Left kidney (tissue), 8 donors: ENCODE measurements at places on chromosomes 6 and 20. TPM values are rescaled to one million over a fixed set of nuclear protein-coding genes. Genes with fewer than 3 reads are reported as not detected.

DNA sequence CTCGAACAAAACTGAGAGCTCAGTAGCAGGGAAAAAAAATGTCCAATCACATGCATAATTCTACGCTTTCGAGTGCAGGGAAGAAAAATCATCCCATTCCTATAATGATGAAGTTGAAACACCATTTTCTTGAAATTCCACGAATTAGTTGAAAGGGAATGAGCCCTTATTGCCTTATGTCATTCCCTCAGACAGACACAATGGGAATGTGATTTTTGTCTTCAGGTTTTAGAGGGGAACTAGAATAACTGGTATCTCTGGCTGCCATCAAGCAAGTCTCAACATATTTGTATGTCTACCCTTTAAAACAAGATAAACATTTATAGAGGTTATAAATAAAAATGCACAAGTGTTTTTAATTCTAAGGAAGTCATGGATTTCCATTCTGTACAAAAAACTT is 87.9 kb downstream of the KIF13A start:
- DNase-seq = no peak

GRCh38 chr6:10300071-10300470 is 114.8 kb downstream of the TFAP2A start:
- no peak for DNase-seq

GRCh38 chr6:167416676-167417430 is 92.0 kb downstream of the TTLL2 start:
- DNase-seq = no peak

DNA sequence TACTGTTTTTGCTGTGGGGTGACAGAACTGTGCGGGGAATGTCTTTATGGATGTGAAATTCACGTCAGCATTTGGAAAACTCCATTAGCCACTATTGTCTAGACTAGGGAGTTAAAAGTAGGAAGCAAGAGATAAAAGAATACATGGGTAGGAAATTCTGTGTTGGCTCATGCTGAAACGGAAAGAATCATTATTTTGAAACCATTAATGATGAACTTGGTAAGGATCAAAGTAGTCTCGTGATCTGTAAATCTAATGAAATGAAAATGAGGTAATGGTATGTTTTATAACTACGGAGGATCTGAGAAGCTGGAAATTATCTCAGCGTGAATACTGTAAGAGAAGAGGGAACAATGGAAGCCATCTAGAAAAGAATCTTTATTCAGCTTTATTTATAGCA is 11.1 kb upstream of the CD40 start:
- DNase-seq = no peak

- no peak for DNase-seq
Measured at GRCh38 chr20:20823476-20823881, 111.0 kb upstream of the RALGAPA2 start.

The SLC12A5 gene
- polyA plus RNA-seq = 1.8 TPM

The TGM3 gene
- polyA plus RNA-seq = 0.43 TPM
